CD4-positive, CD25-positive, alpha-beta regulatory T cell (primary cell): ENCODE measurements at places on chromosomes 5 and 9.

- no peak for DNase-seq
Observed at GRCh38 chr9:128344931-128345605, 4.7 kb downstream of the SLC27A4 start.

DNA sequence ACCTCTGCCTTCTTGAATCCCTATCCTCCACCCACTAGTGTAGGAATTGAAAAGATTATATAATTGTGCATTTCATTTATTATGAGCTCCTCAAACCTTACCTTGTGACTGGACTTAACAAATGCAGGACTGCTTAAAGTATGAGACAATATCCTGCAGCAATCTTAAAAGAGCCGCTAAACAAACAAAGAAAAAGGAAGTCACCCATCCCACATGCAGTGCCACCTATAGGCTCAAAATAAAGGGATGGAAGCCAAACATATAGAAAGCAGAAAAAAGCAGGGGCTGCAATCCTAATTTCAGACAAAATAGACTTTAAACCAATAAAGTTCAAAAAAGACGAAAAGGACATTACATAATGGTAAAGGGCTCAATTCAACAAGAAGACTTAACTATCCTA lies 8.7 kb downstream of the PCAT7 start:
- DNase-seq, result no peak

DNA sequence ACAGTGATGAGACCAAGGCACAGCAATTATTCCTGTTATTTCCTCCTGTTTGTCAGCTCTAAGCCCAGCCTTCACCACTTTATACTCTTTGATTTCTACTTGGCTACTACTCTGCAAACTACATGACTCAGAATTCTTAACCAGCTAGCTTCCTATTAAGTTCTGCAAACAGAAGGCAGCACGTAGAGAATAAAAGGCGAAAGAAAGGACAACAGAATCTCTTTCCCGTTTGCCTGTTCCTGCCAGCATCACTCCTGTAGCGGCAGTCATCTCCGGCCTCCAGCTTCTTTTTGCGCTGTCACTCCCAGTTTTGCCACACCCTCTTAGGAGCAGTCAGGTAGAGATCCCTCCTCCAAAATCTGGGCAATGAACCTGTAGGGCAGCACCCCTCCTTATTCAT lies 29.9 kb downstream of the DPYSL3 start:
- DNase-seq, result no peak

- no peak for DNase-seq
Observed at GRCh38 chr9:82206946-82207345, 218.4 kb downstream of the SPATA31D1 start.

DNA sequence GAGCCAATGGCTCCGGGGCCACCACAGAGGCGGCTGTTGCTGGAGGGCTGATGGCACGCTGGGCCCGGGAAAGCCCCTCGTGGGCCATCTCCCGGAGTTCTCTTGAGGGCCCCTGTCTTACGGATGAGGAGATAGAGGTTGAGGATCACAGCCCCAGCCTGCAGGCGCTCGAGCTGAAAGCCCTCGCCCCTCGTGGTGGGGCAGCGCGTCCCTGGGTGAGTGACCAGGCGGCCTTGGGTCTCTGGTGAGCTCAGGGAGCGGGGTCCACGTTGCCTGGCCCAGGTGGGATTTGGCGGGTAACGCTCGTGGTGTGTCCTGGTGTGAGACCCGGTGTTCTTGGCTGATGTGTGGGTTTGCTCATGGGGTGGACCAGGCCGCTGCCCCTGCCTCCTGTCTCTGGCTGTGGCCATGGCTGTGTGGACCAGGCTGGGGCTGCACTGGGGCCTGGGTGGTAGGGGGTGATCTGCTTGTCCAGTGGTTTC lies 38.9 kb downstream of the RXRA start:
- no peak for DNase-seq

DNA sequence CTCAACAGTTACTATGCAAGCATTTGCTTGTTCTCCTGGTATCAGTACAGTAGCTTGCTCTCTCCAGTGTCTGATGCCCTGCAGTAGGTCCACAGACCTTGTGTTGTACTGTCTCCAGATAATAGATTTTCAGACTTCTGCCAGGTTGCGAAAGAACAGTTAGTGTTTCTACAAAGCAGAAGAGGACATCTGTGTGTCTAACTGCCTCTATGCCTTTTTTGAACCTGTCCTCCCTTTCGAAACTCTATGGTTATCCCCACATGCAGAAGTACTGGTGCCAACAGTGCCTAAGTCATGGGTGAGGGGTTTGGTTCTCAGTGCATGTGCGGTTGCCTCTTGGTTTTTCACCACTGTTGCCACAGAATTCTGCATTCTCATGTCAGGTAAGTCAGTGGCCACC lies 45.9 kb downstream of the KCNN2 start:
- no peak for DNase-seq
